ENCODE measurements at places on chromosomes 6 and 20.
A peak's percentile ranks its signal among the peaks of the same experiment; 100 is the strongest.

- no peak for DNase-seq
These were observed 608.0 kb downstream of the COL12A1 start for GRCh38 chr6:74597840-74598239.

DNA sequence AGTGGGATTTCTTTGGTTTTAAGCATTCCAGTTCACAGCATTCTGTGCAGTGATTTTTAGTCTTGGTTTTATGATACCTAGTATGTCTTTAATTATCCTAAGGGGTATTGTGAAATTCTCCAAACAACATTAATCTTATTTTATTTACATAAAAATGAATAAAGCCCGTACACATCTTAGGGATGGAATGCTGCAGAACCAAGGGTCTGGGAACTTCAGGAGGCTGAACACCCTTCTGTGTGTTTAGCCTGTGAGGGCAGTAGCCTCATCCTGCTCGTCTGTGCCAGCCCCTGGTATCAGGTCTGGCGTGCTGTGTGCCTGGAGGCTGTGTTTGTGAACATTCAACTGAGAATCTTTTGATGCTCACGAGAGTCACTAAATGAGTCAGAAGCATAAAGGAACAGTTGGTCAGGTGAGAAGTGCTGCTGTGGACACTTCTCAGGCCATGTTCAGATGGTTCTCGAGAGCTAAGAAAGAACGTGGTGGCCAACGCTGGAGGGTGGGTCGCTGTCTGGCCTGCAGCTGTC, 25.2 kb upstream of the C20orf204 start:
- no peak for DNase-seq

- DNase-seq = no peak
These were observed 6.2 kb downstream of the DIDO1 start for GRCh38 chr20:62920039-62920645.

DNA sequence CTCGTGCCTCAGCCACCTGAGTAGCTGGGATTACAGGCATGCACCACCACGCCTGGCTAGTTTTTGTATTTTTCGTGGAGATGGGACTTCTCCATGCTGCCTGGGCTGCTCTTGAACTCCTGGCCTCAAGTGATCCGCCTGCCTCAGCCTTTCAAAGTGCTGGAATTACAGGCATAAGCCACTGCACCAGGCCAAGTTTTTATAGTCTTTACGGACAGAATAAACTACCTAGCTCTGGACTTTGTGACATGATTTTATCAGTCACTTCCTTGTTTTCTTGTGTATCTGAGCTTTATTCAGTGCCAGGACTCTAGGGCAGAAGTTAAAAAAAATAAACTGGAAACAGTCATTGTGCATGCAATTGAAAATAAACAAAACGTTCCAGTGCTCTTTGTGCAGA, 46.7 kb upstream of the RALGAPA2 start:
- DNase-seq = no peak

DNA sequence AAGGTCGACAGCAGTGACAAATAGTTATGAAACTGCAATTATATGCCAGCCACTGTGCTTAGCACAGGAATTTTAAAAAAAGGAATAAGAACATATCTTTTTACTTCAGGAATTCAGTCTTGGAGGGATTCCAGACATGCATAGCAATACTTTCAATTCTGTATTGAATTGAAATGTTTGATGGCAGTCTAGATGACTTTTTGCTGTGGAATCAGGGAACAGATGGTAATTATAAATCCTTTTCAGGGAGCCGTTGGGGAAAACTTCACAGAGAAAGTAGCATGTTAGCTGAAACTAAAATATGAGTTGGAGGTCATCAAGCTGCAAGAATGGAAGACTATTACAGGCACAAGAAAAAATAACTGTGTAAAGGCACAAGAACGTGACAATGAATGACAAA, 74.8 kb downstream of the IMPG1 start:
- no peak for DNase-seq

GRCh38 chr6:110319843-110320242, 38.3 kb downstream of the METTL24 start:
- DNase-seq = no peak

DNA sequence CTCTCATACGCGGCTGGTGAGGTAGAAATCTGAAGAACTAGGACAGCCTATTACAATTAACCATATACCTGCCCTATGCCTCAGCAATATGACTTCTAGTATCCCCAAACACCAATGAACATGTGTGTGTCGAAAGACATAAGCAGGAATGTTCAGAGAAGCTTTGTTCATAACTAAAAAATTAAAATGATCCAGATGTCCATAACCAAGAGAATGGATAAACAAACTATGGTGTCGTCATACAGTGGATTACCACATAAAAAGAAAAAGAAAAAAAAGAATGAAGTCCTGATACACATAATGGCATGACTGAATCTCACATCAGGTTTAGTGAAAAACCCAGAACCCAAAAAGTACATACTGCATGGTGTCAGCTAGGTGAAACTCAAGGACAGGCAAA, 73.9 kb downstream of the MDN1 start:
- DNase-seq = no peak

DNA sequence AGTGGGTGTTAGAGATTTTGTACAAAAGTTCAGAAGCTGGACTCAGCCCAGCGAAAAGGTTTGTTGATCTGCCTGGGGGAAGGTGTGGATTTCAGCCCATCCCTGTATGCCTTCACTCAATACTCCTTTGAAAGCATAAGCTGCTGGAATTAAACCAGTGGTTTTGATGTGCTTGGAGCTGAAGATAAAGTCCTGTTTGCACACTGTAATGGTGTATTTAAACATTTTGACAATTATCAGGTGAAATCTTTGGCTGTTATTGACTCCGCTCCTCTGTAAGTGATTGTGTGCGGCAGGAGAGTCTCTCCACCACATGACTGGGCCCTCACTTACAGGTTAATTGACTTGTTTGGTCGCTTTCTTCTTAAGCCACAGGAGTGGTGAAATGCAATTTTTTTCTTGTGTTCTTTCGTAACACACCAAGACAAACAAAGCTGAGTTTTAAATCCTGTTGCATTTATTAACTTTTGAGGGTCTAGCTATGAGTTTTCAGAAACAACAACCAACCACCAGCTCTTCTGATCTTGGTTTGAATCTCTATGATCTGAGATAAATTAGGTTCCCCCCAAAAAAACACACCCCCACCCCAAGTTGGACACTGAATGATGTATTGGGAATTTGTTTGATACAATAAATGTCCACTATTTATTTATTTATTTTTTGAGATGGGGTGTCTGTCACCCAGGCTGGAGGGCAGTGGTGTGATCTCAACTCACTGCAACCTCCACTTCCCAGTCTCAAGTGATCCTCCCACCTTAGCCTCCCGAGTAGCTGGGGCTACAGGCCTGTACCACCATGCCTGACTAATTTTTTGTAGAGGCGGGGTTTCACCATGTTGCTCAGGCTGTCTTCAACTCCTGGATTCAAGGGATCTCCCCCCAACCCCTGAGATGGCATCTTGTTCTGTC, 46.3 kb upstream of the NCOA3 start:
- DNase-seq = peak; percentile 59

GRCh38 chr6:109945091-109945490, 33.0 kb upstream of the GPR6 start:
- no peak for DNase-seq

DNA sequence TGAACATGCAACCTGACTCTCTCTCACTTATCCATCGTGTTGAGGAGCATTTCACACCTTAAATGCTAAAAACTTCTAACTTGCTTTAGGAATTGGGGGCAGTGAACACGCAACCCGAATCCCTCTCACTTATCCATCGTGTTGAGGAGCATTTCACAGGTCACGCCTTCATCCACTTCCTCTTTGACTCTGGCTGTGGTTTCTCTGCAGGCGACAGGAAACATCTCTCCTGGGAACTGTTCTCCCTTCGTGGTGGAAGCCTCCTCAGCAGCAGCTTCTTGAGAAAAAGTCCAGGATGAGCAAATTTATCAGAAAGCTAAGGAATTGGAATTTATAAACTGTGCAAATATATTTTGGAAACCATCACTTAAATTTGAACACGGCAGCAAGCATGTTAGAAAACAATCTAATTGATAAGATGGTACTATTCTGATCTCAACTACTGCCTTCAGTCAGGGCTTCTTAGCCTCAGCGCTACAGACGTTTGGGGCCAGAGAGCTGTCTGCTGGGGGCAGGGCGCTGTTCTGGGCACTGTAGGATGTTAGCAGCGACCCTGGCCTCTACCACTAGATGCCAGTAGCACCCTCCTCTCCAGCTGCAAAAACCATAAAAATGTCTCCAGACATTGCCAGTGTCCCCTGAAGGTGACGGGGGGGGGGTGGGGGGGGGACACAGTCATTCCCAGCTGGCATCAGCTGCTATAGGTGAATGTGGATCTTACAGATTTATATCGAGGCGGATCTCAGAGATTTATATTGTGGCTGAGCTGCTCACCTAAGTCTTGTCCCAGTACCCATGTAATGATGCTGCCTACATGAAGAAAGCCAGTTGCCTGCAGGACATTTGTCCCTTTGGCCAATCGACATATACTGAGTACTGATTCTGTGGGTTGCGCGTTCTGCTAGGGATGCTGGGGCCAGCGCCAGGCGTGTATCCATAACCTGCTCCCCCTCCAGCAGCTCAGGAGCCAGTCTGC, 26.2 kb downstream of the CTCFL start:
- DNase-seq = no peak

DNA sequence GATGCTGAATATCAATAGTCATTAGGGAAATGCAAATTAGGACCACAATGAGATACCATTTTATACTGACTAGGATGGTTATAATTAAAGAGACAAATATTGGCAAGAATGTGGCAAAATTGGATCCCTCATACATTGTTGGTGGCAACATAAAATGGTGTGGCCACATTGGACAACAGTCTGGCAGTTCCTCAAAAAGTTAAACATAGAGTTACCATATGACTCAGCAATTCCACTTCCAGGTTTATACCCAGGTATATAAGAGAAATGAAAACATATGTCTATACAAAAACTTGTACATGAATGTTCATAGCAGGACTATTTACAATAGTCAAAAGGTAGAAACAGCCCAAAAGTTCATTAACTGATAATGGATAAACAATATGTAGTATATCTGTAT, 2.0 kb upstream of the CRIP3 start:
- DNase-seq = no peak

DNA sequence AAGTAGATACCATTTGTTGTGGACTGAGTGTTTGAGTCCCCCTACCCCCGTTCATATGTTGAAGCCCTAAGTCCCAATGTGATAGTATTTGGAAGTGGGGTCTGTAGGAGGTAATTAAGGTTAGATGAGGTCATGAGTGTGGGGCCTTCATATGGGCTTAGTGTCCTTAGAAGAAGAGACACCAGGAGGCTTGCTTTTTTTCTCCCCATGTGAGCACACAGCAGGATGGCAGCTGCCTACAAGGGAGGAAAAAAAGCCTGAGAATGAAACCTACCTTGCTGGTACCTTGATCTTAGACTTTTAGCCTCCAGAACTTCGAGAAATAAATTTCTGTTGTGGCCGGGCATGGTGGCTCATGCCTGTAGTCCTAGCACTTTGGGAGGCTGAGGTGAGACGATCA, 67.9 kb upstream of the TULP4 start:
- no peak for DNase-seq

GRCh38 chr6:155538708-155539390, 83.2 kb upstream of the NOX3 start:
- DNase-seq = no peak

DNA sequence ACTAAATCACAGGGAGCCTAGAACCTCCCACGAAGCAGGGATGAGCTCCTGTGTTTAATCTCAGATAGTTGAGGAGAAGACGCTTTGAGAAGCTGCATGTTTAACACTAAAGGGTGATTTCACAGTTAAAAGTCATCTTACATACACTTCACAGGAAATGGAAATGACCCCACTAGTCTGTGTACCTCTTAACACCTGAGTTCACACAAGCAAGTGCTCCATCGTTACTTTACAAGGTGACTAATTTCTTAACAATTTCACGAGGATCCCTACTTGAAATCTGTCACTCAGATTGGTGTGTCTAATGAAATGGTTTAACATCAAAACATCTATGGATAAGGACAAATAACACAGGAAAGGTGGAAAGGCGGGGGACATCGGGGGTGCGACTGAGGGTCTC, 93.8 kb upstream of the RPS6KA2 start:
- no peak for DNase-seq

GRCh38 chr20:50824137-50824536, 29.3 kb downstream of the BCAS4 start:
- DNase-seq = no peak

DNA sequence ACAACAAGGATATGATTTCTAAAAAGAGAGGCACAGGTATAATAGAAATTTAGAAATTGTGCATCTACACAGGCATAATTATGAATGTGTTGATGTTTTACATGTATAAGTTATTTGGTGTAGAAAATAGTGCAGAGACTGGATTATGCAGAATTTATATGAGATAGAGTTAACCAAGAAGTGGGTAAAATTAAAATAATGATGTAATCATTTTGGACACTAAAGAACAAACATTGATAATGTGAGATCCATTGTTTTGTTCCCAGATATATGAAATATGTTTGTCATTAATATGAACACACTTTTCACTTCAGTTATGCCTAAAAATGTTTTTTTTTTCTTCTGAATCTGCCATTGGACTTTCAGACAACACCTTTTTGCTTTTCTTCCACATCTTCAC, 37.2 kb upstream of the ZNF337 start:
- DNase-seq = no peak

- DNase-seq = no peak
These were observed 2.5 kb downstream of the MYMX start for GRCh38 chr6:44219053-44219814.
